ENCODE measurements at places on chromosomes 2 and 18. TPM values are rescaled to one million over a fixed set of nuclear protein-coding genes. Genes with fewer than 3 reads are reported as not detected.

DNA sequence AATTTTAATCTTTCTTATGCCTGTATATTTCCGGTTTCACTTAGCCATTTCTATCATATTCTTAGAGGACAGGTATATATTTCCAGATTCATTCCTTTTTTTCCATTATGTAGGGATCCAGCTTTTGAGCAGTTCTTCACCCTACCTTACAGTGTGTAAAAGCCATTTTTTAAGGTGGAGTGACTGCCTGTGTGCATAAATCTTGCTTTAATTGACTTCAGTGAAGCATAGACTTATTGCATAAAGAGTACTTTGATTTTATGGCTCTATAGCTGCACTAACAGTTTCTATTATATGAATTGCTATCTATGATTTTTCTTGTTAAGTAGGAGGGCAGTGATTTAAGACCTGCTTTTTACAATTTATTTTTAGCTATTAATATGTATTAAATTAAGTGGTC lies 132.6 kb downstream of the NYAP2 start:
- no peak for DNase-seq

- no peak for DNase-seq
Measured at GRCh38 chr2:144671695-144672455, 152.0 kb upstream of the ZEB2 start.

- DNase-seq: no peak
Measured at GRCh38 chr18:14124689-14125088, 7.5 kb downstream of the ZNF519 start.

- no peak for DNase-seq
Measured at GRCh38 chr2:30608643-30609042, 161.6 kb downstream of the LCLAT1 start.

DNA sequence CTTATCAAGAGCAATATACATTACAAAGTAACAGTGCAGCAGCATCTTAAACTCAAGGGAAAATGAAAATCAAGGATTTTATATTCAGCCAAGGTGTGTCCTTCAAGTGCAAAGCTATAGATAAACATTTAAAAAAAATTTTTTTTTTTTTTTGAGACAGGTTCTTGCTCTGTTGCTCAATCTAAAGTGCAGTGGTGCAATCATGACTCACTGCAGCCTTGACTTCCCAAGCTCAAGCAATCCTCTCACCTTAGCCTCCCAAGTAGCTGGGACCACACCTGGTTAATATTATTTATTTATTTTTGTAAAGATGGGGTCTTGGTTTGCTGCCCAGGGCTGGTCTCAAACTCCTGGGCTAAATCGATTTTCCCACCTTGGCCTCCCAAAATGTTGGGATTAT lies 9.0 kb downstream of the CDKL4 start:
- no peak for DNase-seq

- no peak for DNase-seq
Measured at GRCh38 chr2:58871469-58872142, 630.5 kb upstream of the FANCL start.

DNA sequence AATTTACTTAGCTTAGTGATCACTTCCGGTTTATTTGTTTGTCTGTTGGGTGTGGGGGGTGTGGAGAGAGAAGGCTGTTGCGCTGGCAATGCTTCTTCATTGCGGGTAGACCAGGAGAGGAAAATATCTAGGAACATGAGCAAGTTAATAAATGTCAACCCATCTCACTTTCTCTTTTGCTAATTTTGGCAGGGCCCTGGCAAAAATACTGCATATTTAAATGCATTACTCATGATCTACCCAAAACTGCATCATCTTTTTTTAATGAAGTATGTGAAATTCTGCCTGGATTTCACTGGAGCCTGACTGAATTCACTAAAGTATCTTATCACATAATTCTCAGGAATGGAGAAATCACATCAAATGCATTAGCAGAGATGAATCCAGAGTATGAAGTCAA lies 1131.0 kb upstream of the NXPH2 start:
- DNase-seq: no peak

- no peak for DNase-seq
Measured at GRCh38 chr2:235918876-235919275, 249.3 kb downstream of the GBX2 start.

DNA sequence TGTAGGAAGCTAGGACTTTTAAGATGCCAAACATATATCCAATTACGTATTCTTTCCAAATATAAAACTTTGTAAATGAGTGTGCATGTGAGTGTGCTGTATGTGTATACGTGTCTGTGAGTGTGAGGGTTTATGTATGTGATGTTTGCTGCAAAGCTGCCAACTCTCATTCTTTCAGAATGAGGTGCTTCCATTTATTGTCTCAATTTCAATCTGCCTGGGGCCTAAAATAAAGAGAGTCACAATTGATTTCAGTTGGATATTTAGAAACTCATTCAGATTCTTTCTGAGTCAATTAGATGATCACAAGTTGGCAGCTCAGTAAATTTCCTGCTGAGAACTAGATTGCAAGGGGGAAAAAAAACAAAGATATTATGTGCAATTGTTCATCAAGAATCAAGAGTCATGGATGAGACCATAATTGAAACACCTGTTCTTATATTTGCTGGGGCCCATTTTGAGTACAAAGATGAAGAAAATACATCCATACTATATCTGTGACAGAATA lies 621.2 kb upstream of the ACVR2A start:
- DNase-seq: no peak

Gene SCN2A
- 160 TPM for total RNA-seq

Gene DYTN
- not detected for total RNA-seq

DNA sequence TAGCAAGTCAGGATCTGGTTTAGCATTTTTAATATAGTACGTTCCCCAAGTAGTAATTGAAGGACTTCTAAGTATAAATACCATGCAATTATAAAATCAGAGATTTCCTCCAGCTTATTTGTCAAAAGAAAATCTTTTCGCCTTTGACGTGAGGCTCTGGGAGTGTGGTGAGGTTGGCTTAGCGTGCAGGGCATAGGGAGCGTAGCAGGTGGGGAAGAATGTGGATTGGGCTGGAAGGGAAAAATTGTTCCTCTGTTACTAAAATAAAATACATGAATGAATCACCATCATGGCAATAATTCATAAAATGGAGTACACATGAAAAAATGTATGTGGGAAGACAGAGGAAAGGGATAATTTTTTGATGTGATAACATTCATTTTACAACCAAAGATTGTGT lies 5.4 kb upstream of the IL1RL2 start:
- DNase-seq: no peak

DNA sequence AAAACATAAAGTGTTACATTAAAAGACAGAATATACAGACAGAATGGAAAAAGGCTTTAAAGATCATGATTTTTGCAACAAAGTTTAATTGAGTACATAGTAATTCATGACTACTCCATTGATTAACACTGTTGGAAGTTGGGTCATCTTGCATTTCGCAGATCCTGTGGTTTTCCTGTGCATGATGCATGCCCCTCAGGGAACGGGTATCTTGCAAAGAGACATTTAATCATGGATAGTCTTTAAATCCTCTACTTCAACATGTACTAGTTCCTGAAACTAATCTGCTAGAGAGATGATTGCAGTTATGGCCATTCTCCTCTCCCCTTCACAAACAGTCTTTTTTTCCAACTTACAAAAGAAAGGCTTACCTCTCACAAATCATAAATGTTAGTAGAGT lies 155.6 kb upstream of the DSEL start:
- no peak for DNase-seq

DNA sequence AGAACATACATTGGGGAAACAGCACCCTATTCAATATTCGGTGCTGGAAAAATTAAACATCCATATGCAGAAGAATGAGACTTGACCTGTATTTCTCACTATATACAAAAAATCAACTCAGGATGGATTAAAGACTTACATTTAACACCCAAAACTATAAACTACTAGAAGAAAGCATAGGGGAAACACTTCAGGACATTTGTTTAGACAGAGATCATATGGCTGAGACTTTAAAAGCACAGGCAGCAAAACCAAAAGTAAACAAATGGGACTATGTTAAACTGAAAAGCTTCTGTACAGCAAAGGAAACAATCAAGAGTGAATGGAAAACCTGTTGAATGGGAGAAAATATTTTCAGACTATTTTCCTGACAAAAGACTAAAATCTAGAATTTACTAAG lies 1694.1 kb upstream of the CELF4 start:
- no peak for DNase-seq

GRCh38 chr2:31227110-31227509 lies 6.8 kb upstream of the EHD3 start:
- no peak for DNase-seq

- DNase-seq: no peak
Measured at GRCh38 chr2:62326735-62327134, 130.8 kb downstream of the B3GNT2 start.

DNA sequence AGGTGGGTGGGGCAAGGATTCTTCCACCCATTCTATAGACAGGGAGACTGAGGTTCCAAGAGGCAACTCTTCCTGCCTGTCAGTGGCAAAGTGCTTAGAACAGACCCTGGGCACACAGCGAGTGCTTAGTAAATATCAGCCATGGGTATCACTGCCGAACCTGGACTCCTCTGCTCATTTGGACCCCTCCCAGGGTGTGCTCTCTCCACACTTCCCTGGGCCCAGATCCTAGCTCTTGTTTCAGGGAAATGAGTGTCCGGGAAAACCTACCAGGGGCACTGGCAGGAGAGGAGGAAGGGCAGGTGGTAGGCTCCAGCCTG lies 136.3 kb downstream of the CYP26B1 start:
- no peak for DNase-seq

Gene KIAA2012
- total RNA-seq: 0.82 TPM

DNA sequence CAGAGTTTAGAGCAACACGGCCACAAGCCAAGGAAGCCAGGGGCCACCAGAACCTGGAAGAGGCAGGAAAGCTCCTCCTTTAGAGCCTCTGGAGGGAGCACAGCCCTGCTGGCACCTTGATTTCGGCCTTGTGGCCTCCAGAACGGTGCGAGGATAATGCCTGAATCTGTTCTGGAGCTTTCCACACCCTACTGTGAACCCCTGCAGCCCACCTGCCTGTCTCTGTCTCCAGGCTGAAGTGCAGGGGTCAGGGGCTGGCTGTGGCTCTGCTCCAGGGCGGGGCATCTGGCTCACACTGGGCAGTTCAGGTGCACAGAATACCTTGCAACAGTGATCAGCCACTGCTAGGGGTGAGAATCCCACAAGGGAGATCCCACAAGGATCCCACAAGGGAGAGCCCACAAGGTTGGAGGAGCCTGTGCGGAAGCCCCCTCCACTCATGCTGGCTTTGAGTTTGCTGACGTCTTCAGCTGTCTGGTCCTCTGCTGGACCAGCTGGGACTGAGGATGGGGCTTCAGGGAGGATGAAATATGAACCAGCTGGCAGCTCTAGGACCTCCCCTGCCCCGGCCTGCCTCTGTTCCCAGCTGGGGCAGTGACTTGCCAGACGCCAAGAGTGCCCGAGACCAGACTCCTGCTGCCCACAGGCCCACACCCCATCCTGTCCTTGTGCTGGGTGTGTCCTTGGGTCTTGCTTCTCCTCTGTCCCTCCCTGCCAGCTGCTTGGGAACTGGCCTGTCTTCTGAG lies 56.4 kb upstream of the OTOS start:
- DNase-seq: no peak

Gene POTEJ
- not detected for total RNA-seq

Gene SCN1A
- total RNA-seq: 15.1 TPM

- no peak for DNase-seq
Measured at GRCh38 chr18:61187971-61188370, 145.3 kb upstream of the CDH20 start.

- DNase-seq: no peak
Measured at GRCh38 chr2:40129725-40130124, 322.2 kb downstream of the SLC8A1 start.

GRCh38 chr2:37321029-37321682 lies 3.5 kb downstream of the PRKD3 start:
- no peak for DNase-seq

GRCh38 chr2:200778038-200778437 lies 33.7 kb upstream of the BZW1 start:
- no peak for DNase-seq

GRCh38 chr2:201257381-201257955 lies 2.9 kb upstream of the CASP8 start:
- no peak for DNase-seq

Gene C1QL2
- total RNA-seq: 0.41 TPM

GRCh38 chr18:57095884-57096283 lies 51.0 kb upstream of the BOD1L2 start:
- DNase-seq: no peak

Gene OXER1
- not detected for total RNA-seq

GRCh38 chr2:73468376-73468775 lies 82.7 kb downstream of the ALMS1 start:
- no peak for DNase-seq

Measured in frontal cortex (tissue), 4 donors.